ENCODE measurements at places on chromosomes 5 and 9.

- DNase-seq, result no peak
These were observed 527.8 kb downstream of the MTRR start for GRCh38 chr5:8396756-8397155.

DNA sequence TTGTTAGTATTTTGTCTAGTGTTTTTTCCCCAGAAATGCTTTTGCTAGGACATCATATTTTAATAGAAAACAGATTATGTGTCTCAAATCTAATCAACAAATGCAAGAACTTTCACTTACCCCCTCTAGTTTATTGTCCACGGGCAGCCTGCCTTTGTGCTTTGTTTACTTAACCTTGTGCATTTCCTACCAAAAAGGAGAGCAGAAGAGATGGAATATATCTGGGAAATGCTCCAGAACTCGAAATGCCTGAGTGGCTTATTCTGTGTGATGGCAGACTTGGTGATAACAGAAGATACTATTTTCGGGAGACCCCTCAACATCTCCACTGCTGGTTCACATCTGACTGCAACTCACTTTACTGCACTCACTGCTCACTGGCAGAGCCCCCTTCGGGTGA is 33.3 kb upstream of the SPDL1 start:
- DNase-seq, result no peak

- peak; percentile 25 for DNase-seq
These were observed 97.3 kb upstream of the HMHB1 start for GRCh38 chr5:143714629-143715028.

GRCh38 chr9:7366121-7366520 is 433.5 kb downstream of the DMAC1 start:
- DNase-seq, result peak; percentile 4

DNA sequence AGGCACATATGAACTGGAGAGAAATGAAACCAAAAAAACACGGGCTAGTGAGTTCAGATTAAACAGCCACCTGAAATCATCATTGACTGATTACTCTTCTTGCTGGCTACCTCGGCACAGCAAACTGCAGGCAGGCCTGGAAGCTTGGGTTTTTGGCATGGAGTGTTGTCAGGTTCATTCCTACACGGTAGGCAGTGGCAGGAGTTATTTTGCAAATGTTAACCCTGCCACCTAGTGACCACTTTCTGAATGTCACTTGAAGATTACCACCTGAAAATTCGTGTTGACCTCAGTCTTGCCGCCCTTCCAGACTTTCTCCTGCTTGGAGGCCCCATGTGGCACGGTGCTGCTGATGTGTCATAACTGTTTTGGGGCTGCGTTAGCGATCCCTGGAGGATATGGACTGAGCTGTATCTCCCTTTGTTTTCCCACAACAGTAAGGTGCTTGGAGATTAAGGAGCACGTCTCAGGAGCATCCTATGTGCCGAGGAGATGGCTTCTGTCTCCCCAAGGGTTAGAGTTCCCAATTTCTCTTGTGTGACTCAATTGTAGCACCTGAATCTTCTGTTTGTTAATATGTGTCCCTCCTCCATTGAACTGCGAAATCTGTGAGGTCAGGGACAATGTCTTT is 12.7 kb upstream of the CD180 start:
- peak; percentile 81 for DNase-seq

GRCh38 chr9:124487260-124488182 is 19.7 kb downstream of the NR5A1 start:
- DNase-seq, result no peak

- no peak for DNase-seq
These were observed 18.6 kb downstream of the DCANP1 start for GRCh38 chr5:135428586-135428985.

DNA sequence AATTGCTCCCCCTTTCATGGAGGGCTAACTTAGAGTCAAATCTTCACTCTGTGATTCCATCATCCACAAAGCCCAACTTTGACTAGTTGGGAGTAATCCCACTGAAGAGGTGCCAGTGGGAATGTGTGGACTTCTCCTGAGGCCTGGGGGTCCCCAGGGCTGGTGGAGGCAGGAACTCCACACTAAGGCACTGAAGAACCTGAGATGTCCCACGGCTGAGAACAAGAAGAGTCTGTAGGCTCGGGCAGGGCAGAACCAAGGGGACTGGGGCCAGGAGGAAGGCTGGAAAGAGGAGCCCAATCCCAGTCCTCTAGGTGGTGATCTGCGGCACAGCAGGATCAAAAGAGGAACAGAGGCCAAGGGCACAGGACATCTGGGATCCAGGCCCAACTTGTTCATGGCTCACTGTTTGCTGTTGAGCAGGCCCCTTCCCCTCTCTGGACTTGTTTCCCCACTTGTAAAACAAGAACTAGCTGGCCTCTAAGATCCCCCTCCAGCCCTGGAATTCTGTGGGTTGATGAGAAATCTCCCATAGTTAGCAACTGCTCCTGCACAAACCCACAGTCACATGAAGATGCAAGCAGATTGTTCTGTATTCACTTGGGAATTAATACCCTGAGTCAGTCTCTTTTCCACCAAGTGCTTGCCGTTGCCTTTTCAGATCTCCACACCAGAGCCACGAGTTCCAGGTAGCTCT is 32.7 kb upstream of the ALDH1B1 start:
- peak; percentile 38 for DNase-seq

- DNase-seq, result no peak
These were observed 25.5 kb downstream of the TCF7 start for GRCh38 chr5:134139891-134140469.

- no peak for DNase-seq
These were observed 75.9 kb upstream of the ADAMTSL1 start for GRCh38 chr9:18398038-18398437.

DNA sequence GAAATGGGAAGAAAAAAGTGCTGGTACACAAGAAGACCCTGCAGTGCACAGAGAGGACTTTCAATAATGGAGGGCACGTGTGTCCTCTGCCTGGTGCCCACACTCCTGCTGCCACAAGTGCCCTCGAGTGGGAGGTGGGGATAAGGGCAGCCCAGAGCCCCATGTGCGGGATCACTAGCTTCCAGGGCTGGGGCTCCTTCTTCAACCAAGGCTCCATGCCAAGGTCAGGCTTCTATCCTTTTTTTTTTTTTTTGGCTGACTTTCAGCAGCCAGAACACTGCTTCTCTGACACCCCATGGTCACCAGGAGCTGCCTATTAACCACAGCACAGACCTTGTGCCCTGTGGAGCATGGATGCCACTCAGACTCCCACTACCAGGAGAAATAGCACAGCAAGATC is 7.5 kb downstream of the ACSL6 start:
- DNase-seq, result no peak

- no peak for DNase-seq
These were observed 17.5 kb downstream of the CXCL14 start for GRCh38 chr5:135561266-135561665.

DNA sequence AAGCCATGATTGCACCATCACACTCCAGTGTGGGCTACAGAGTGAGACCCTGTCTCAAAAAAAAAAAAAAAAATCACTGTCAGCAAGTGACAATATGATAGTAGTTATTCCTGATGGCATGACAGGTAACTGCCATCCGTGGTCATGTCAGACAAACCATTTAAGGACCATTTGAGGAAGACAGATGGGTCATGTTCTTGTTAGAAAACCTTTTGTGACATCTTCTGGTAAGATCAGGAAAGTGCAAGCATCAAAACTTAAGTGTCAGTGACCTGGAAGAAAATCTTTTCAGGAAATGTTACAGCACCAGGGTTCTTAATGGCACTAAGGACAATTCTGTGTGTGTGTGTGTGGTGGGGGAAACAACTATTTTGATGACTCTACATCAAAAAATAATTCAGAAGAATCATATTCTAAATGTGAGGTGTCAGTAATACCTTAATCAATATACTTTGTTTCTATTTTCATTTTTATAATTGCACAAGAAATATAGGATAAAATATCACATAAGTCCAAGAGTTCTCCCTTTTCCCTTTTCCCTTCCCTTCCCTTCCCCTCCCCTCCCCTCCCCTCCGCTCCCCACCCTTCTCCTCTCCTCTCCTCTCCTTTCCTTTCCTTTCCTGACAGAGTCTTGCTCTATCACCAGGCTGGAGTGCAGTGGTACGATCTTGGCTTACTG is 17.8 kb downstream of the SLC38A9 start:
- peak; percentile 20 for DNase-seq

- DNase-seq, result peak; percentile 24
These were observed 727.1 kb upstream of the GRAMD2B start for GRCh38 chr5:125695996-125696655.

DNA sequence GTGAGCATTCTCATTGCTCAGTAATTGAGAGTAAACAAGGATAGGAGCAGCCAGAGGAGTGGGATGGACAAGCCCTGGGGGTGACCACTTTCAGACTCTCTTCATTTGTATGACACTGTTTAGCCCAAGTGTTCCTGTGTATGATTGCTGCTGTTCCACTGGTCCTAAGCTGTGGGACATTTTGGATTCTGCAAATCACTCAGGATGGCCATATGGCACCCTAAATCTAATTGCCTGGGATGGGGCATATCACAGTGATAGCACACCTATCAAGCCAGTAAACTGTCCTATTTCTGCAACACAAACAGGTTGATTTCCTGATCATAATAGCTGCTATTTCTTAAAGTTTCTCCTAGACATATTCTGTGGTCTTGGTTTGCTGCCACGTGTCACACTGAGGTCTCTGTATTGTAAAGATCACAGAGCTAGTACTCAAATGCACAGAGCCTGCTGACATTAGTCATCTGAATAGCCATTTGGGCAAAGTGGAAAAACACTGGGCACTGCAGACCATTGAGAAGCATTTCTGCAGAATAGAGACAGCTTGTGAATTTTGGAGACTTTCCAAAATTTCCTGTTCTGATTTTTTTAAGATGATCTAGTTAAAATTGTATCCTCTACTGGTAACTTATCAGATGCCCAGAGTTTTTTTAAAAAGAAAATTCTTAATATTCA is 320.2 kb downstream of the RFX3 start:
- DNase-seq, result no peak

DNA sequence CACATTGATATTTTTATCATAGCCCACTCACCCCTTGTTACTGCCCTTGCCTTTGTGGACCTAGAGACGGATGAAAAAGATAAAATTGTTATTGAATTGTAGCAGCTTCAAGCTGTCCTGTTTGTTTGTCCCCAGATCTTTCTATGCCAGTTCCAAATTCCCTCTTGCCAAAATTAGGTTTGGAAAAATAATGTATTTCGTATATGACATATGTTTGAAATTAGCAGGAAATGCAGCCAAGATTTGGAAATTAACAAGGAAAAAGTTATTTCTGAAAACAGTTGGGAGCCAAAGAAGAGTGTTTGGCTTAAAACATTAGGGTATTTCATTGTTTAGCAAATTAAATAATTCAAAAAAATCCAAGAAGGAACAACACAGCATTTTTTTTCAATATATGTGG is 33.5 kb downstream of the SPATA31D1 start:
- DNase-seq, result no peak

GRCh38 chr5:123874600-123875201 is 362.7 kb downstream of the CSNK1G3 start:
- peak; percentile 5 for DNase-seq

DNA sequence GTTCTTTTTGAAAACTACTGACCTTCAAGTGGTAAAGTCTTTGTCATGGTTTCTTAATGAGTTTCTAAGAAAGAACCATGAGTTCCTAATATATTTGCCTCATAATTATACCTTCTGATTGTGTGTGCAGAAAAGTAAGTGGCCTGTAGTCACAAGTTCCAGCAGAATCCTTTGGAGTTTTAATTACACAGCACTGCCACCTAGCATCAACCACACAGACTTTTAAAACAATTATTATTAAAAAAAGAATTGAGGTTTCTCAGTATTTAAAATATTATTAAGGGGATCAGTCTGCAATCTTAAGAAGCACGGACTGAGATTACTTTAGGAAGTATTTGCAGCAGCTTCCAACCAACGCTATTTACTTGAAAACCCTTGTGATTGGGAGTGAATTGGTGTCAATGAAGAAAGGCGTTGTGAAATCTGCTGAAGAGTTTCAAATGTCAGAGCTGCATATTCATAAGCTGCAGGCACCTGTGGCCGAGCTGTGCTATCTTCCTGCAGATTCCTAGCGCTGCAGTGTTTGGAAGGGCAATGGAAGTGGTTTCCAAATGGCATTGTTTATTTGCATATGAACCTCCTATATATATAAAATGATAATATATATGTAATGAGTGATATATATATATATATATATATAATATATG is 1074.2 kb upstream of the WWC1 start:
- DNase-seq, result no peak

GRCh38 chr9:112029921-112030444 is 133.4 kb downstream of the UGCG start:
- peak; percentile 32 for DNase-seq

GRCh38 chr9:90176901-90177300 is 465.7 kb downstream of the DIRAS2 start:
- no peak for DNase-seq

DNA sequence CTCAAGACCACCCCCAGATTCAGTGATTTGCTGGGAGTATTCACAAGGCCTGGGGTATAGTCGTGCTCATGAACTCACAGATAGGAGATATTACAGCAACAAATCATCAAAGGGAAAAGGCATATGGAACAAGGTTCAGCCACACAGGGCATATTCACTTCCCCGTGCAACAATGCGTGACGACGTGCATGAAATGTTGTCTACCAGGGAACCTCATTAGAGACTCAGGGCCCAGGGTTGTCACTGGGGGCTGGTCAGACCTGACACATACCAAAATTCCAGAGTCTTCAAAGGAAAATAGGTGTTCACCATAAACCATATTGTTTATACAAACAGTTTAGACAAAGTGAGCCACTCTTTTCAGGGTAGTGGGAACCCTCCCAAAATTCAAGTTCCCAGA is 212.4 kb downstream of the RFK start:
- DNase-seq, result no peak

- no peak for DNase-seq
These were observed 19.7 kb upstream of the CSF1R start for GRCh38 chr5:150105928-150106615.

DNA sequence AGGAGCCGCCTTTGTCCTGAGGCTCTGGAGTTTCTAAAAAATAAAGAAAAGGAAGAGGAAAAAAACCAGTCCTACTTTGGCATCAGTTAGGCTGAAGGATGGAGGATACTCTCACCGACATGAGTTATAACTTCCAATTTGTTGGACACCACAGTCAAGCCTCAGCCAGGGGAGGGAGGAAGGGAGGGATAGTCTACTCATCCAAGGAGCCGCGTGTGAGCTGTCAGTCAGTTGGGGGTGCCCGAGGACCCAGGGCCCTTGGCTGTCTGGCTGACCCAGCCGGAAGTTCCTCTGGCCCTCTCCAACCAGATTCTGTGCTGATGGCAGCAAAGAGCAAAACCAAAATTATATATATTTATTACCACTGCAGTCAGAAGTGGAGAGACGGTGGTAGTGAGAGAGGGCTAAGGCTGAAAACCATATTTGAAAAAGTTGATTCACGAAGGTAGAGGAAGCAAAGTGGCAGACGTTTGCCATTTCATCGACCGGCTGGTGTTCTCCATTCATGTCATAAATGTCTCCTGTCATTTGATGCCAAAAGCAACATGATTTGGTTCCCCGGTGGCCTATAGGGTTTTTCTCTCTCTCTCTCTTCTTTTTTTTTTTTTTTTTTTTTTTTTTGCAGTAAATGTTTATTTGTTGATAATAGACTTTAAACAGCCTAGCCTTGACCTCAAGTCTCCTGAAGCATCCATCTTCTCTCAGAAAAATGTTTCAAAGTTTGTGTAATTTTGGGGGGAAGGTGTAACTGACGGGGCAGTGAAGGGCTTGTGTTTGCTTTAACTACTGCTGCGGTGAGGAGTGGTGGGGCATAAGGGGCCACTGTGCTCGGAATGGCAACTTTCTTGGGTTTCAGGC is 7.6 kb downstream of the LMX1B start:
- no peak for DNase-seq

- no peak for DNase-seq
These were observed 978.7 kb upstream of the NUDT12 start for GRCh38 chr5:104541141-104541785.
